ENCODE measurements at places on chromosomes 16 and 17.

GRCh38 chr16:28543072-28543471 lies 4.3 kb upstream of the NUPR1 start:
- DNase-seq, result peak; percentile 93

GRCh38 chr16:84286578-84287240 lies 8.0 kb upstream of the WFDC1 start:
- DNase-seq, result no peak

DNA sequence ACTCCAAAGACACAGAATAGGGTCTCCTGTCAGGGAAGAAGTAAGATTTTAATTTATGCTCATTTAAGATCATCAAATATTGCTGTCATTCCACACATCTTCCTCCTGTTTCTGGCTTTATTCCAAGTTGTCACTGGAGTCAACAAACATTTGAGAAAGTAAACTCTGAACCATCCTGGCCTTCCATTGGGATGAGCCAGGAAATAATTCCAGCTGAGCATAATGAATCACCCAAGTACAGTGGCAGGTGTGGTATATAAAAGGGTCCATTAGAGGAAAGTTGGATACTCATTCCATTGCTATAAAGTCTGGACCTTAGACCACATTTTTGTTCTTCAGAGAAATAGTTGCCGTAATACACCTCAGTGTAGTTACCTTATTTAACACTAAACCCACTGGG lies 246.1 kb downstream of the SLC39A11 start:
- DNase-seq, result no peak

- DNase-seq, result no peak
Measured at GRCh38 chr16:79296491-79296890, 304.0 kb downstream of the MAF start.

DNA sequence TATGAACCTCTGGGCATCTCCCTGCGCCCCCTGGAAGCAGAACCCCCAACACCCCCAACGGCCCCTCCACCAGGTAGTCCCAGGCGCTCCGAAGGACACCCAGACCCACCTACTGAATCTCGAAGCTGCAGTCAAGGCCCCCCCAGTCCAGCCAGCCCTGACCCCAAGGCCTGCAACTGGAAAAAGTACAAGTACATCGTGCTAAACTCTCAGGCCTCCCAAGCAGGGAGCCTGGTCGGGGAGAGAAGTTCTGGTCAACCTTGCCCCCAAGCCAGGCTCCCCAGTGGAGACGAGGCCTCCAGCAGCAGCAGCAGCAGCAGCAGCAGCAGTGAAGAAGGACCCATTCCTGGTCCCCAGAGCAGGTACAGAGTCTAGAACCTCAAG lies 1.5 kb downstream of the BCL6B start:
- no peak for DNase-seq

- DNase-seq, result no peak
Measured at GRCh38 chr16:28932339-28933141, 769 bp downstream of the CD19 start.

DNA sequence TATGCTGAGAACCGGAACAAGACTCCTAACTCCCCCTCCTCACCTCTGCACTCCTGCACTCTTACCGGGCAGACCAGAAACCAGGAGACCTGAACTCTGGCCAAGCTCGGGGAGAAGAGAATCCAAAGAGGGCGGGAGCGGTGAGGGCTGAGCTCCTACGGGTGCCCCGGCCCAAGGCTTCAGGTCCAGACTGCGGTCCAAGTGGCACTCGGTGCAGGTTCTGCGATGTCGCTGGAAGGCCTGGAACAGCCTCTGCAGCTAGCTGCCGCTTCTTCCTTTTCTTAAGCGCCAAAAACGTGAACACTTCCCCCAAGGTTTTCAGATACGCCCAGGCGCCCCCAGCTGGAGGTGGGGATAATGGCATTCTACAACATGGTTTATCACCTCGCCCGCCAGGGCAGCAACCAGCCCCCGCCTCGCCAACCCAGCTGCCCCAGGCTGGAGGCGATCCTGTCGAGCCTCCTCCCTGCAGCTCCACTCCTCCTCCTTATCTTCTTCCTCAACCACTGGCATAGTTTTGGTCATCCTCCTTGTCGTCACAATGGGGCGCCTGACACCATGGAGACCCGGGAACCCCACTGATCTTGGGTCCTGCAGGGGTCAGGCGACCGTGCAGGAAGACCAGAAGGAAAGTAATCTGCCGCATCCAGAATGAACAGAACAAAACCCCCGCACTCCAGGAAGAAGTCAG lies 1735.9 kb downstream of the TP53TG3F start:
- no peak for DNase-seq

- peak; percentile 75 for DNase-seq
Measured at GRCh38 chr17:7838090-7839075, 4.4 kb downstream of the KDM6B start.

DNA sequence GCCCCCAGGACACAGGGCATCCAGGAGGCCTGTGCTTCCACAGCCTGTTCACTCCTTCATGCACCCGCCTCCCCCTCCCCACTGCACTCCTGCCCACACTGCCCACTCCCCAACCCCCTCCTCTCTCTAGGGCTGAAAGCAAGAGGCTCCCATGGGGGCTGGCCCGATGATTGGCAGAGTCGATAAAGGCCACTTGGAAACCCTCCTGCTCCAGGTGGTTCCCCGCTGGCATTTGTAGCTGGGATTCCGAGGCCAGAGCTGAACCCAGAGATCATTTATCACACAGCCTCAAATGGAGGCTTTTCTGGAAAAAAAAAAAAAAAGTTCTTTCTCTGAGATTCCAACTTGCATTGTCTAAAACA lies 74.1 kb downstream of the SREBF1 start:
- DNase-seq, result no peak

DNA sequence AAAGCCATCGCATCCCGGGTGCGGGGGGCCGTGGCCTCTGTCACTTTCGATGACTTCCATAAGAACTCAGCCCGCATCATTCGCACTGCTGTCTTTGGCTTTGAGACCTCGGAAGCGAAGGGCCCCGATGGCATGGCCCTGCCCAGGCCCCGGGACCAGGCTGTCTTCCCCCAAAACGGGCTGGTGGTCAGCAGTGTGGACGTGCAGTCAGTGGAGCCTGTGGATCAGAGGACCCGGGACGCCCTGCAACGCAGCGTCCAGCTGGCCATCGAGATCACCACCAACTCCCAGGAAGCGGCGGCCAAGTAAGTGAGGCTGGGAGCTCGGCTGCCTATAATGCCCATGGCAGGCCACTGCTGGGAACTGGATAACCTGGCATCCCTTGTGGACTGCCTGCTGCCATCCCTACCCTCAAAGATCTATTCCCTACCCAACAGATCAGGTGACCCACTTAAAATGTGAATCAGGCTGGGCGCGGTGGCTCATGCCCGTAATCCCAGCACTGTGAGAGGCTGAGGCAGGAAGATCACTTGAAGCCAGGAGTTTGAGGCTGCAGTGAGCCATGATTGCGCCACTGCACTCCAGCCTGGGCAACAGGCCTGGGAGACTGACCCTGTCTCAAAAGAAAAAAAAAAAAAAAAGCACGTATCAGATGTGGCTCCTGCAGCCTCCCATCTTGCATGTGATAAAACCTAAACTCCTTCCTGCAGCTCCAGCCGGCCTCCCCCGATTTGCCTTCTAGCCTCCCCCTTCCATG lies 18.3 kb downstream of the CDIPT start:
- no peak for DNase-seq

DNA sequence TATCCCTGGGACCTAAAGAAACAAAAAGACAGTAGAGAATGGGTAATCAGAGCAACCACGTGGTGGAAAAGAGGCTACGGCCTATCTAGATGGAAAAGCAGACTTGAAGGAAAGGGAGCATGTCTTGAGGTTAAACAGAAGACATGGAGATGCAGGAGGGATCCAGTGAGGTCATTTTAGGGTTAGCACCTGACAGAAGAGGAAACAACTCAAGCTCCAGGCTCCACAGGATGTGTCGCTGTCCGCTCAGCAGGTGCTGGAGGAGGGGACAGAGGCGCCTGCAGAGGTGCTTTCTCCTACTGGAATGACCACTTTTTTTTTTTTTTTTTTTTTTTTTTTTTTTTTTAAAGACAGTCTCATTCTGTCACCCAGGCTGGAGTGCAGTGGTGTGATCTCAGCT lies 47.5 kb upstream of the CLEC3A start:
- no peak for DNase-seq

GRCh38 chr16:56480776-56481467 lies 29.6 kb downstream of the OGFOD1 start:
- no peak for DNase-seq

GRCh38 chr17:28735242-28735722 lies 6.7 kb downstream of the NEK8 start:
- DNase-seq, result no peak

- DNase-seq, result no peak
Measured at GRCh38 chr16:58040945-58041627, 15.5 kb downstream of the MMP15 start.

DNA sequence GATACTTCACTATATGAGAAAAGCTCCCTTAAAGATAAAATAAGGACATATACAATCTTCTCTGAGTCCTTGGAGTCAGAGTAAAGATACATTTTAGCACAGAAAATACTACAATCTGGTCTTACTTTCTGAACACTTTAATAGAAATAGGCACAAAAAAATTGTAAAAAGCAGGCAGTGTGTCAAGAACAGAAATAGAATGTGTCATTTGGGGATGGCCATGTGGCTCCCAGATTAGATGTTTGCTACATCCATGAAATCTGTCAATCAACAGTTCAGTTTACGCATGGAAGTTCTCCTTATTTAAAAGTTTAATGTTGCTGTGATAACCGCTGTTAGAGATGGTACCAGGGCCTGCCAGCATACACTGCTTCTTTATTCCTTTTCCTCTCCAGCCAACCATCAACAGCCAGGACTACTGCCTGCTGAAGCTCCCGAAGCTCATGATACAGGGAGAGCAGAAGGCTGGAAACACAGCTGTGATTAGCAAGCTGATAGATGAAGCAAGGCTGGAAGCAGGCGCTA lies 278.5 kb downstream of the CEP112 start:
- no peak for DNase-seq

DNA sequence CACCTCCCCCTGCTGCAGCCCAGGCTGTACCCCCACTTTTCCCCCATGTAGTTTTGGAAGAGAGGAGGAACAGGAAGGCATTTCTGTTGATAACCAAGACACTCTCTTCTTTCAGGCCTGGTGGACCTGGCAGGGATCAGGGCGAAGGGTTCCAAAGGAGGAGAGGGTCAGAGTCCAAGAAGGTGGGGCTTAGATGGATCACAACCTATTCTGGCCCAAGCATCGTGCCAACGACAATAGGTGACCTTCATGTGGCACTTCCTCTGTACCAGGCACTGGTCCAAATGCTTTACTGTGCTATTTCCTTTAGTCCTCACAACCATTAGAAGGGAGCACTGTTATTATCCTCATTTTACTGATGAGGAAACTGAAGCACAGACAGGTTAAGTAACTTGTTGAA lies 84.3 kb downstream of the TMEM132E start:
- DNase-seq, result no peak

DNA sequence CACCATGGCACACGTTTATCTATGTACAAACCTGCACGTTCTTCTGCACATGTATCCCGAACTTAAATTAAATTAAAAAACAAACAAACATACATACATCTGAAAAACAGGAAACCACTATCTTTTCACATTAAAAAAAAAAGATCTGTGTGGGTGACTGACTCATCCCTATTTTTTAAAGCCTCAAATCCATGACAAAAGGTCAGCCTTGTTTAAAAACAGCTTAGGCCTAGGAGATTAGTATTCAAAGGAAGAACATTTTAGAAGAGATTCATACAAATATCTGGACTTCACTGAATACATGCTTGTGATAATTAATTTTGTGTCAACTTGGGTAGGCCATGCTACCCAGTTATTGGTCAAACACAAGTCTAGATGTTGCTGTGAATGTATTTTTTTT lies 4.7 kb upstream of the PRKAR1A start:
- no peak for DNase-seq

DNA sequence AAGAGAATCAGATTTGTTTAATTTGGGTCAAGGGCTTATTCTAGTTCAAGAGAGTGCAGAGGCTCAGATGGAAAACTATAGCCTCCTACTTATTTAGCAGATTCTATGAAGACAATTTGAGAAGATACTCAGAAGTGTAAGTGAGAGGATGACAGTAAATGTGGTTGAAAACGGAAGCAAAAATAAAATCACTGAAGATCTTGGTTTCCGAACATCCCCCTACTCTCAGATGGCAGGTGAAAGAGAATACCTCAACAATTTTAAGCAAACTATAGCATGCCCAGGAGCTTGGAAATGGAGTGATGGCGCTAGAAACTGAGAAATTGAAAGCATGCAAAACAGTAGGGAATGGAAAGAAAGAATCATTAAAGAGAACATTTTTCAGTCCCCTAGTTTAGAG lies 705.5 kb upstream of the CDH8 start:
- DNase-seq, result no peak

DNA sequence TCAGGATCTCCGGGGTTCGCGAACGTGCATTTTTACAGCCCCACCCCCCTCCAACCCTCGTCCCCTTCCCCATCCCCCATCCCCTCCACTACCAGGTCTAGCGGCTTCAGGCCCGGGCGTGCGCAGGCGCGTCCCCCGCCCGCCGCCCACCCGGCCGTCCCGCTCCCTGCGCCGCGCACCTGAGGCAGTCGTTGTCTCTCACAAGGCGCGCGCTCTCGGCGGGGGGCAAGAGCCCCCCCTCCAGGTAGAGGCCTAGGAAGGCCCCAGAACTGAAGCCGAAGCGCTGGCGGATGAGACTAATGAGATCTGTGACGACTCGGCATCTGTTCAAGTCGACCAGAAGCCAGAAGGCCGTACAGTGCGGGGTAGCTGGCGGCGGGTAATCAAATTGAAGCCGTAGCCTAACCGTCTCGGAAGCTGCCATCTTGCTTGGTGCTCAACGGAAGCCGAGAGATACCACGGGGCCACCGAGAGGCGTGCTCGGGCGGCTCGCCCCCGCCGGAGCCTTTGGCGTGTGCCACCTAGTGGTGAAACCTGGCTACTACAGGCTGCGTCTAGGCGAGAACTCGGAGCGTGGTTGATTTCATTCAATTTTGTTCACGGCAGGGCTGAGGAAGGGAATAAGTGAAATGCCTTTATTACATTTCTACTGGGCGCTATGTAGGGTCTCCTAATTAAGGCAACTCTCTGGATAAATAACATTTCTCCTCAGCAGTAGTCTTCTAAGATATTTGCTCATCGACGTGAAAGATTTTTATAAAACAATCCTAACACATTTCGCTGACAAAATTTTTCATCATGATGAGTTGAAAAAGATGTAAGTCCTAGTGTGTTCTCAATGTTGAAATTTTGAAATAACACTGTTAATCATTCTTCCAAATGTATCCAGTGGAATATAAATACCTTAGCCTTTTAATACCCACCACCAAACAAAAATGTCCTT lies at the start of gene COIL:
Gene COIL, minus strand, starts transcription at position 455 of the 943 bp plus-strand sequence. Its CDS starts 31 bp downstream, at position 424.
- peak; percentile 84 for DNase-seq

DNA sequence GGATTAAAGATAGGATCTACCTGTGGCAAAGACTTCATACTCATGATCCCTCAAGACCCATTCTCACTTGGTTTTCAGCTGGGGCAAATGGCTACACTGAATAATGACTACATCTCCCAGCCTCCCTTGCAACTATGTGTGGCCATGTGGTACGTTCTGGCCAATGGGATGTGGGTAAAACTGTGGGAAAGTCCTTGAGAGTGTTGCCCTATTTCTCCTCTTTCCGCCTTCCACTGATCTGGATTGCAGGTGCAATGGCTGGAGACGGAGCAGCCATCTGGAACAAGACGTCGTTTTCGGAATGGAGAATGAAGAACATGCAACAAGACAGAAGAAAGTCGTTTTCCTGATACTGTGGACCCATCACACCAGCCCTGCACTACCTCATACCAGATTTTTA lies 48.5 kb downstream of the HAPSTR1 start:
- no peak for DNase-seq
